ENCODE measurements at places on chromosomes 13 and 19.

GRCh38 chr13:21458451-21458812 lies 671 bp downstream of the ZDHHC20 start:
- DNase-seq: no peak

- DNase-seq: no peak
Observed at GRCh38 chr13:28657784-28658538, 969 bp upstream of the POMP start.

- DNase-seq: peak; percentile 76
Observed at GRCh38 chr19:14347999-14348889, 33.0 kb upstream of the ADGRE5 start.

- no peak for DNase-seq
Observed at GRCh38 chr13:98449273-98449672, 127.6 kb downstream of the STK24 start.

- DNase-seq: no peak
Observed at GRCh38 chr19:37565370-37565669, 29.3 kb downstream of the ZNF571 start.

GRCh38 chr19:10269333-10270179 lies 1.4 kb upstream of the ICAM1 start:
- DNase-seq: peak; percentile 91

- DNase-seq: no peak
Observed at GRCh38 chr13:21079221-21079620, 17.8 kb upstream of the LATS2 start.

DNA sequence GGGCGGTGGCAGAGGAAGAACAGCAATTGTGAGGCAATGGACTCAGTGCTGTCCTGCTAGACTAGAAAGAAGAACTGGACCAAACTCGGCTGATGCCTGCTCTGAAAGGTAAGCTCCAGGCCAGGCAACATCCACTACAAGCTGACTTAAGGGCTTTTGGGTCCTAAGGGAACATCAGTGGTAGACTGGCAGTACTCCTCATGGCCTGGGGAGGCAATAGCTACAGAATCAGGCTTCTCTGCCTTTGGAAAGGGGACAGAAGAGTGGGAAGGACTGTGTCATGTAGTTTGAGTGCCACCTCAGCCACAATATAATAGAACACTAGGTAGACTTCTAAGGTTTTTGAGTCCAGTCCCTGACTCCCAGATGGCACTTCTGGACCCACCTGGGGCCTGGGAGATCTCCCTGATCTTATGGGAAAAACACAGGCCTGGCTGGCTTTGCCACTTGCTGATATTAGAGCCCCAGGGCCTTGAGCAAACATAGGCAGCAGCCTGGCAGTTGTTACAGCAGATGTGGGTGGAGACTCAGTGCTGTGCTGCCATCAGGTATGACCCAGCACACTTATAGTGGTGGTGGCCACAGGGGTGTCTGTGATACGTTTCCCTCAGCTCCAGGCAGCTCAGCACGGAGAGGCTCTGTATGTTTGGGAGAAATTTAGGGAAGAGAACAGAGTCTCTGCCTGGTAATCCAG lies 9.2 kb upstream of the CLC start:
- DNase-seq: no peak

GRCh38 chr13:92900446-92900845 lies 326.2 kb upstream of the GPC6 start:
- DNase-seq: no peak

DNA sequence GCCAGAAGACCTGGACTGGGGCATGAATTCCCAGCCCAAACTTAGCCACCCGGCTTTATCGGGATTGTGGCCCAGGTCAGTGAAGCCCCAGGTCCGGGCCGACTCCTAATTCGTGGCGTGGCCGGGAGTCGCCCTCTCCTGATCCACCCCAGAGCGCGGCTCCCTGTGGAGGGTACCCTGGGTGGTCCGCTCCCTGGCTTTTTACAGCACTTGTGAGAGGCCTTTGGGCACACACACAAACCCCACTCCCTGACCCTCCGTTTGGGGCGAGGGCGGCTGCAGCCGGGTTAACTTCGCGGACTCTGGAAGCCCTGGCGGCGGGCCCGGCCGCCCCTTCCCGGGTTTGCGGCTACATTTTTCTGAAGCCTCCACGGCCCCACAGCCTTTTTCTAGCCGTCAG lies 56.4 kb downstream of the ZNF568 start:
- DNase-seq: no peak

GRCh38 chr19:54021932-54022331 lies 30.5 kb downstream of the CACNG6 start:
- DNase-seq: no peak

DNA sequence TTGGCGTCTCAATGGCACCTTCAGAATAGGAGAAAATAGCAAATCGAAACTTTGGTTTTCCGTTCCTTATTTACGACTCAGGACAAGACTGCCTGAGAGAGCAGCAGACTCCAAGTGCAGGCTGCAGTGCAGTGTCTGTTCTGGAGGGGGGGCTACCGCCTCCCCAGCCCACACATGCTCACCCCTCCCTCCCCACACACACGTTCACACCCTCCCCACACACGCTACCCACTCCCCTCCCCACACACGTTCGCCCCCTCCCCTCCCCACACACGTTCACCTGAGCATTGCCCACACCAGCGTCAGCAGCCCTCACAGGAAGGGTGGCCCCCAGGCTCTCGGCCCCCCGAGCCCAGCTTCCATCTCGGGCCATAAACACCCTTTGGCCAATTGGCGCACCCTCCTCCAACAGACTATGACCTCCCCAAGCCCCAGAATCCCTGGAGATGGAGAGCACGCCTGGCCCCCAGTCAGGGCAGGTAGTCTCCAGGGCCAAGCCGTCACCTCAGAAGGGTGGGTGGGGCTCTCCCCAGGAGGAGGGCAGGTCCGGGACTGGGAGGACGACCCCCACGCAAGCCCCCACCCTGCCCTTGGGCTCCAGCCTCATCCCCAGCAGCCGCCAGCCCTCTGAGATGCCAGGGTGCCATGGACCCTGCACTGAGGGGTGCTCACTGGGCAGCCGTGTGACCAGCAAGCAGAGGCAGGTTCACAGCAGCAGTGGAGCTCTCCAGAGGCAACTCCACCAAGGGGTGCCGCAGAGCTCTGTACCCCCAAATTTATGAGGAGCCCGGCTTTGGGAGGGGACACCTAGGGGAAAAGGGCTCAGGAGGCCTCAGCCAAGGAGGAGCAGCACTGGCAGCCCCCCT lies 27.5 kb downstream of the RASA3 start:
- no peak for DNase-seq

DNA sequence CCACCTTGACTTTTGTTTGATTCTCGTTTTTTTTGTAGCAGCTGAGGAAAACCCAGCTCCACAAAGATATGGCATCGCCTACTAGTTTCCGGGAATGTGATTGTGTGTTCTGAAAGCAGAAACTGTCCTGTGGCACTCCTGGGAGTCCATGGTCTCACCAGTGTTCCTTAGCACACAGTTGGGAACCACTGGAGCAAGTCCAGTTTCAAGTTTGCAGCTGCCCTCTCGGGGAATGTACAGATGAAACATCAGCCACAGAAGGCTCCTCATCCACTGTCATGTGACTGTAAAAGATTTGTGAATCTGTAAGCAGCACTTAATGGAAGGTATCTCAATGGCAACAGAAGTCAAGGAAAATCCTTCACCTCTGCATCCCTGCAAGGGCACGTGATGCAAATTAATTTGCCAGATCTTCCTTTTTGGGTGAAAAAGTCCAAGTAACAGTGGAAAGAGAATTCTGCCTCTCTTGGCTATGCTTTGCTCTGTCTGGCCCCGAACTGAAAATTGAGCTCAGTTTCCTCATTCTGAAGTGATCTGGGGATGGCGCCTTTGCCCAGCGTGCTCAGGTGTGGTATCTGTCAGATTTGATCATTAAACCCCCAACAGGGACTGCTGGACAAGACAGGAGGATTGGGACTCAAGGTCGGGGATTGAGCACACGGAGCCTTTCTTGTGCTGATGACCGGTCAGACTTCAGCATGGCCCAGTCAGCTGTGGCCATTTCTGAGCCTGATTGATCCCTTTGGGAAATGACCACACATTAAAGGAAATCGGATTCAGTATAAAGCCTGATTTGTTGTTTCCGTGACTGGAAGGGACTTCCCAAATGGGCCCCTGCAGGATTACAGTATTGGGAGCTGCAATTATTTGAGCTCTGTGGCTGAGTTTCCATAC lies 58.8 kb downstream of the ING1 start:
- no peak for DNase-seq

DNA sequence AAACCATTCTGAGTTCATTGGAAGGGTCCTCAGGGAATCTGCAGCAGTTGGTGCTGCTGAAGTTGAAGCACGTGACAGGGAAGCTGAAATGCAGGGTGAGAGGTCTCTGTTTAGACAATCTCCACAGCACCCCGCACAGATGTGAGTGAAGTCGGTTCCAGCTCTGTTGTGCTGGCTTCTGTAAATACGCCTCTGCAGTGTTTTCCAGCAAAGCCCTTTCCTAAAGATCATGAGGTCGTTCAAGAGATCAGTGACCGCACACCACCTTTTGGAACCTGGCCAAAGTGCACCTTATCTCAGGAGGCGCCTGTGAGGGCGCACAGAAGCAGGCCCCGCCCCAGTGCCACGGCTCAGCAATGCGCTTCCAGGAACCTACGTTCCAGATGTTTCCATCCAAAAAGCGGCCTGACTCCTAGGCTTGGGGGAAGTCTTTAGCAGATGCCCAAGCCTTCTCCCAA lies 10.8 kb downstream of the CUL4A start:
- no peak for DNase-seq

- no peak for DNase-seq
Observed at GRCh38 chr13:93552596-93552995, 326.0 kb downstream of the GPC6 start.

DNA sequence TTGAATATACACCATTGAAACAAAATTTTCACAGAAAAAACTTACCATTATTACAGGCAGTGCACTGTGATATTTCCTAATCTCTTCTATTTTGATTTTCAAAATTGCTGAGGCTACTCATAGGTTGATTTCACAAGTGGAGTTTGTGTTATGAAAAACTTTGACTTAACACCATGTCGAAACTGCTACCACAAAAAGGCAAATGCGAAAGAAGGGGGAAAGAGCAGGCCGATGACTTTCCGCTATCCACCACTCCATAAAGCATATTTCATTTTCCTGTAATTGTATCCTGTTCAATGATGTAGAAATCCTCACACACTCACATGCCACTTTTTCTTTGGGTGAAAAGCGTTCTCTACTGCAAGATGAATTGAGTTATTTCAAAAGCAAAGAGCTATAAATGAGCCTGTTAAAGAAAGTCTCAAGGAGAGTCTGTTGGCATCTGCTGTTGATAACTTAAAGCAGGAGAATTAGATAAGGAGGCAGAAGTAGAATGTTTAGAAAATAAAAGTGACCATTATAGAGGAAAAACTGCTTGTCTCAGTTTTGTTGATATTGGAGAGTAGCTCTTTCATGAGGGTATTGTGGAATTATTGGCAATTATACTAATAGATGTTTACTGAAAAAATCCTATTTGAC lies 18.8 kb downstream of the KL start:
- DNase-seq: no peak

DNA sequence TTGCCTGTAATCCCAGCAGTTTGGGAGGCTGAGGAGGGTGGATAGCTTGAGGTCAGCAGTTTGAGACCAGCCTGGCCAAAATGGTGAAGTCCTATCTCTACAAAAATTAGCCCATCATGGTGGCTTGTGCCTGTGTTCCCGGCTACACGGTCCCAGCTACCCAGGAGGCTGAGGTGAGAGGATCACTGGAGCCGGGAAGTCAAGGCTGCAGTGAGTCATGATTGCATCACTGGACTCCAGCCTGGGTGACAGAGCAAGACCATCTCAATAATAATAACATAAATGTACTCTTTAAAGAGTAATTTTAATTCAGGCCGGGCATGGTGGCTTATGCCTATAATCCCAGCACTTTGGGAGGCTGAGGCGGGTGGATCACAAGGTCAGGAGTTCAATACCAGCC lies 38.7 kb downstream of the SKA3 start:
- no peak for DNase-seq

- DNase-seq: no peak
Observed at GRCh38 chr13:37010424-37010823, 9.8 kb downstream of the EXOSC8 start.

- DNase-seq: no peak
Observed at GRCh38 chr19:50377051-50377461, 799 bp downstream of the NR1H2 start.

DNA sequence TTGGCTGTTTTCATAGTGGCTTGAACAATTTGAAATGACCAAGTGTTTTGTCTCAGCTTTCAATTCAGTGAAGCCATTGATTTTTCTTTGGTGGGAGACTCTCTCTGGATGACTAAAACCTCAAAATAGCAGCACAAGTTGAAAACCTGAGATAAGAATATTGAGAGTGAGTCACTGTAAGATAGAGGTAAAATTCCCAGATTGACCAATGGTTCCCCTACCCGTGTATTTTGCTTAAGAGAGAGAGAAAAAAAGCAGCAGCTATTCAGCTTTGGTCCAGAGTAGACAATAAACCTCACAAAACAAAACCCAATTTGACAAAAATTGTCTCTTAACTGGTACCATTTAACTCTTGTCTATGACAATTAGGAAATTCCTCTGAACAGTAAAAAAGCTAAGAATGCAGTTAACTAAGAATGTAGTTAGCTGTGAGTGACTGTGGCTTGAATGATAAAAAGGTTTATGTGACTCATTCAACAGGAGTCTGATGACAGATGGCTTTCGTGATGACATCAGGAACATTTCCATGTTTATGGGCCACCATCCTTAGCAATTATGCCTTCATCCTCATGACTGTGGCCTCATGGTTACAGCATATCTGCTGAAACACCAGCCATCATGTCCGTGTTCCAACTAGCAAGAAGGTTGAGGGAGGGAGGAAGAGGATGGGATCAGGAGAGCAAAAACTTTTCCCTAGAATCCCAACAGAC lies 356.9 kb downstream of the NDFIP2 start:
- no peak for DNase-seq

GRCh38 chr13:73842626-73843025 lies 291.6 kb downstream of the KLF12 start:
- DNase-seq: no peak

DNA sequence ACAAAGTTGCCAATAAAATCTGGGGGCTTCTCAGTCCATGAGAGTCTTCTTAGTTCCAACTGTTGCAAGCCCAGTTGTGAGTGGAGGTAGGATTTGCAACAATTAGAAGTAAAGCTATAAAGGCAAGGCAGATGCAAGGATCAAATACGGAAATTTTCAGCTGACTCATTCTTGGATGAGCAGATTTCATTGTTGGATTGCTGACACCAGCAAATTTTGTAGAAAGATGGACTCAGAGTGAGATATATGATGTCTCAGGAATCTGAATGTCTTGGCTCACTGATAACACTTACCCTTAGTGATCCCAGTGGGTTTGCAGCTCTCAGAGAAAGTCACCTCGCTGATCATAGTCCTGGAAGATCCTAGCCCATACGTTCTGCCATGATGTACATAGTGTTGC lies 209.0 kb downstream of the GPC6 start:
- no peak for DNase-seq

GRCh38 chr19:14370169-14370939 lies 10.9 kb upstream of the ADGRE5 start:
- peak; percentile 54 for DNase-seq

DNA sequence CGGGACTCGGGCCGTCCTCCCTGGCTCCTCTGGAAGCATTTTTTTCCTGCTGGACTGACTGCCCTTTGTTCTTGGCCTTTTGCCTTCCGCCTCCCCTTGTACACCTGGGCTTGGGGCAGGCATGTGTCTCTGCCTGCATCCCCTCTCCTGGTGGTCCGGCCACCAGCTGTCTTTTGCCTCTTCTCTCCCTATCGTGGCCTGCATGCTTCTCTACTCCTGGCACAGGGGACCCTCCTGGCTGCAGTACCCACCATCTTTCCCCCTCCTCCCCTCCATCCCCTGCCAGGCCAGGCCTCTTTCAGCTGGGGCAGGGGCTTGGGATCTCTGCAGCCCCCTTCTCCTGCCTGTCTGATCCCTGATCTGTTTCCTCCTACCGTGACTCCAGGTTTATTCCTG lies 12.1 kb downstream of the WTIP start:
- DNase-seq: no peak

- no peak for DNase-seq
Observed at GRCh38 chr13:29397265-29397664, 198.2 kb downstream of the SLC7A1 start.
